Activated naive CD4-positive, alpha-beta T cell (primary cell): ENCODE measurements at places on chromosomes 2 and 18.

- no peak for DNase-seq
These were observed 10.7 kb upstream of the GBX2 start for GRCh38 chr2:236178890-236179235.

GRCh38 chr2:224405412-224405811, 3.5 kb upstream of the FAM124B start:
- DNase-seq = no peak

GRCh38 chr2:181516992-181517391, 59.8 kb downstream of the ITGA4 start:
- no peak for DNase-seq

GRCh38 chr2:215711471-215712034, 275.7 kb upstream of the FN1 start:
- no peak for DNase-seq

- no peak for DNase-seq
These were observed 4.8 kb upstream of the EFHD1 start for GRCh38 chr2:232628466-232629128.

DNA sequence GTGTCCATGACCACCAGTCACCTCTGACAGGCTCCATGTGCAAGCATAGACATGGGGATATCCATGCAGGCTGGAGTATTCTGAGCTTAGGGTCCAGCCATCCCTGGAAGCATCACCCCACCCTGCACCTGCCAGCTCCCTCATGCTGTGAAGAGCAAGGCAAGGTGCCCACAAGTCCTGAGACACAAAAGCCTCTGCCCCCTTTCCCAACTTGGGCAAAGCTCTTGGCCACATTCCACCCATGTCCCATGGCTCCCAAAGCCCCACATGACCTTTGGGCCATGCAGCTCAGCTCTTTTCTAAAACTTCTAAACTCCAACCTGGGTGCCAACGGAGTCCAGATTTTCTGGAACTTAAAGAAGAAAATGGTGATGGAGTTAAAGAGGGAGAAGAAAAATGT, 99.8 kb upstream of the SH3BP4 start:
- no peak for DNase-seq

- no peak for DNase-seq
These were observed 7.0 kb downstream of the TAF4B start for GRCh38 chr18:26233208-26233607.

- DNase-seq = no peak
These were observed 39.5 kb downstream of the SPATS2L start for GRCh38 chr2:200345975-200346374.

DNA sequence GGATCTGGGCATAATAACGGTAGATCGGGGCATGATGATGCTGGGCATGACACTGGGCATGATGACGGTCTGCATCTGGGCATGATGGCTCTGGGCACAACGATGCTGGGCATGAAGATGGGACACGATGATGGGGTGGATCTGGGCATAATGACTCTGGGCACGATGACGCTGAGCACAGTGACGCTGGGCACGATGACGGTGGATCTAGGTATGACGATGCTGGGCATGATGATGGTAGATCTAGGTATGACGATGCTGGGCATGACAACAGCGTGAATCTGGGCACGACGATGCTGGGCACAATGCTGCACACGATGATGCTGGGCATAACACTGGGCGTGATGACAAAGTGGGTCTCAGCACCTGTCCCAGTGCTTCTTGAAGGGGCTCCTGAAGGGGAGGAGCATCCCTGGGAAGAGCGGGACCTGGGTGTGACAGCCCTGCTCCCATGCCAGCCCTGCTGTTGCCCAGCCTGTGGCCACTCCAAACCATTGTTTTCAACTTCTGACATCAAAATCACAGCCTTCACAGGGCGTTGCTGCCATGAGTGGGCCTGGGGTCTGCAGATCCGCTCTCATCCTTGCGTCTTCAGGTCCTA, 30.4 kb upstream of the ALLC start:
- no peak for DNase-seq

- DNase-seq = no peak
These were observed 69.3 kb upstream of the CHN1 start for GRCh38 chr2:175074478-175074877.

DNA sequence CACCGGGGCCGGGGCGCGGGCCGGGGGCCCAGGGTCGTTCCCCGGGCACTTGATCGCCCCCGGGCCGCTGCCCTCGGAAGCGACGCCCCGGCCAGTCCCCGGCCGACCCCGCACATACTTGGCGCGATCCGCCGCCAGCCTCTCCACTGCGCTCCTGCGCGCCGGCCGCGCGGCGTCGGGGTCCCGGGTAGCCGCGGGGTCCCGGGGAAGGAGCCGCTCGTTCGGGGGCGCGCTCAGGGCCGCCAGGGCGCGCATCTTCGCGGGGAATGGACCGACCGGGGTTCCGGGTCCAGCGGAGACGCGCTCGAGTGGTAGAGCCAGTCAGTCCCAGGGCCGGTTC, 204 bp downstream of the FAM110C start:
- no peak for DNase-seq

- DNase-seq = no peak
These were observed 63.8 kb downstream of the SETBP1 start for GRCh38 chr18:44744161-44745121.

DNA sequence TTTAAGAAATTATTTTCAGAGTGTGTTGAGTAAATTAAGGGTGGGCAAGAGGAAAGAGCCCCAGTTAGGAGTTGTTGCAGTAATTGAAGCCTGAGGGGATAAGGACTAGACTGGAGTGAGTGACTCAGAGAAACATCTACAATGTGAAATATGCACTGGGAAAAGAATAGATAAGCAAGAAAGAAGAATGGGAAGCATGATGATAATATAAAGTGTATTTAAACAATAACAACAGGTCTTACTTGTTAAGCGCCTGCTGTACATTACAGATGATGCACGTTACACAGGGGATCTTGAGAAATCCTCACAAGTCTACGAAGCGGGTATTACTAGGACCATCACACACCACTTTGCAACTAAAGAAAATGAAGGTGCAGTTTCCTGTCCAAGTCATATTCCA, 73.6 kb upstream of the STK17B start:
- no peak for DNase-seq

DNA sequence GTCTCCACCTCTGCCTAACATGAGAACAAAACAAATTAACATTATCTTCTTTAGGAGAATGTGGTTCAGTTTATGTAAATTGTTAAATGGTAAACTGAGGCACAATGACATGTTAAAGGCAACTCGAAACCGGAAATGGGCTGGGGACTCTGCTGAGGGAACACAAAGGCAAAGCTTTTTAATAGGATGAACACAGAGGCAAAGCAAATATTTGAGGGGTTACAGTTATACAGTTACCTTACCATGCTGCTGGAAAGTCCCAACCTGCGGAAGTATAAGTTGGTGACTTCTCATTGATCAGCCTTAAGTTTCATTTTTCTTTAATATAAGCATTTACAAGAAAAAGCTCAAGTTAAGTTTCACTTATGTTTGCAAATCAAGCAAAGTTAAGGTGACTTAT, 195.0 kb downstream of the DLGAP1 start:
- DNase-seq = no peak

GRCh38 chr2:219368690-219369191, 19.0 kb downstream of the DNPEP start:
- DNase-seq = no peak
